ENCODE measurements at places on chromosomes 5 and 9.

DNA sequence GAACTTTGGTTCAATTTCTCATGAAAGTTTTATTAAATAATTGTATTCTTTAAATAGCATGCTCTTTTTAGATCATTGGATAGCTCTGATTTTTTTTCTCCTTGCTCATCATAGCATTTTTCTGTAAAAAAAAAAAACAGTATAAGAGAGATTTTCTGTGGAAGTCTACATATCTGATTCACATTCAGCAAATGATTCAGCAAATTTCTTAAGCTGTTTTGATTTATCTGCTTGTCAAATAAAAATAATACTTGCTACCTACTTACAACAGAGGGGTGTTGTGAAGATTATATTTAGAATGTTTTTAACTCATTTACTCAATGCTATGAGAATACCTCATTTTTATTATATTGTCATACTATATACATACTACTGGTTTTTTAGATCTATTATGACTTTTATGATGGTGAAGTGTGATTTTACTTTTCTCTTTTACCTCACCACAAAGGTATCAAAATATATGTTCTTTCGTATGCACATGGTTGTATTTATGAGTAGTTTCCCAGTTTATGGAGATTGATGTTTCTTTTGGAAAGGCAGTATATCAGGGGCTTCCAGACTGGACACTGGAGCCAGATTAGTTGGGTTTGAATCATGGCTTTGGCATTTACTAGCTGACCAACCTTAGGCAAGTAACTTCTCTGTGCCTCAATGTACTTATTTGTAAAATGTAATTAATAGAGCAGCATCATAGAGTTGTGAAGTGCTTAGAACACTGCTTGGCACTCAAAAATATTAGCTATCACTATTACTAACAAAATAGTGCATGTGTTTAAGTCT is 25.5 kb downstream of the TNPO1 start:
- ATAC-seq, result peak; percentile 30

DNA sequence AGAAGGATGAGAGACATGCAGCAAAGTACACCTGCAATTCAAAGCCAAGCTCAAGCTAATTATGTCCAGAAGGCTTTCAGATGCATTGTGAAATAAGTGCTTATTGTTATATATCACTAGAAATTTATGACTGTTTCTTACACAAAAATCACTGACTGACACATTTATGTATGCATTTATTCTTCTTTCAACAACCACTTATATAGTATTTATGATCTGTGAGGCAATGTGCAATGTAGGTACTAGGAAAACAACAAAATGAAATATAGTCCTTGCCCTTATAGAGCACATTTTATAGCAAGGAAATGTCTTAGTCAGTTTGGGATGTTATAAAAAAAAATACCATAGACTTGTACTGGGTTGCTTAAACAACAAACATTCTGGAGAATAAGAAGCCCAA is 167.6 kb downstream of the YIPF5 start:
- ATAC-seq, result no peak

GRCh38 chr5:179777909-179778308 is 15.9 kb upstream of the LTC4S start:
- ATAC-seq, result no peak

DNA sequence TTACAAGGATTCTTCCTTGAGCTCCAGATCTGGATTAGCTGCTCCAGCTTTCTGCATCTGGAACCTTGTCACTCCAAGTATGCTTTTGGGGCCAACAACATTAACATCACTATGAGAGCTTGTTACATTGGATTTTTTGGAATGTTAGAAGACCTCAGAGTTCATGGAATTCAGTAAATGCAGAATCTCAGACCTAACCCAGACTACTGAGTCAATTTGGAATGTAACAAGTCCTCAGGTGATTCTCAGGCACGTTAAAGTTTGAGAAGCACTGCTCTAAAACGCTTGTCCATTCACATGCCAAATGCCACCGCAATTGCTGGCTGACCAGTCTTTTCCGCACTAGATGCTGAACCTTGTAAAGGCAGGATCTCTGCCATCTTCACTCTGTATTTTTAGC is 251.4 kb upstream of the TRIM32 start:
- ATAC-seq, result no peak

GRCh38 chr5:33769968-33770367 is 121.8 kb downstream of the ADAMTS12 start:
- ATAC-seq, result no peak
